ENCODE measurements at places on chromosomes 2 and 18. TPM values are rescaled to one million over a fixed set of nuclear protein-coding genes. Genes with fewer than 3 reads are reported as not detected.

DNA sequence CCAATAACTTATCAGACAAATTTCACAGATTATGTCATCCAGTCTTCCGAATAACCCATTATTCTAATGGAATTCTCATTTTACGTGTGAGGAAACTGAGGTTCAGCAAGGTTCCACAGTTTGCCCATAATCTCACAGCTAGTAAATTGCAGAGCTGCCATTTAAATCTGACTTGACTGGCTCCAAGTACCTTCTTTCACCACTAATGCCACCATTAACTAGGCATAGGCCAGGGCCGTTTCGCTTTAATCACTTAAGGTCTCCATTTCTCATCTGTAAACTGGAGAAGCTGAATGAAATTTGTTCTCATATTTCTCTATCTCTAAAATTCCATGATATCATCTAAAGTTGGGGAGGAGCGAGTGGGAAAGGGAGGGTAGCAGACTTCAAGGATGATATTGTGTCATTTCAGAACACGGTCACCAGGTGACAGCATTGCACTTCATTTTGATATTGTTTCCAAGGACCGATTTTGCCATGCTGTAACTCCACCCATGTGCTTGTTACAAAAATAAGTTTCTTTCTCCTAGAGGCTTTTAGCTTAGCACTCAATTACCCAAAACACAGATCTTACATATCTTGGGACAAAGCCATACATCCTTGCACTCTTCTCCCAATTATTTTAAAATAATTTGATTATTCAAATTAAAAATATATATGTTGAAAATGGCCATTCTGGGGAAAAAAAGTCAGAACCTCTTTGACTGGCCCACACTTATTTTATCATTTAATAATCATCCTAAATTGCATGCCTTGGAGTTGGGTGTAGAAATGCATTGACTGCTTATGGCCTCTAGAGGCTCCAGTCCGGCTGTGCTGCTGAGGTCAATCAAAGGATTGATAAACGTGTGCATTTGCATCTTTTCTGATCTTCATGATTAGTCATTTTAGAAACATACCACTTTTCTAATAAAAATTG lies 123.8 kb downstream of the AKAIN1 start:
- no peak for DNase-seq

DNA sequence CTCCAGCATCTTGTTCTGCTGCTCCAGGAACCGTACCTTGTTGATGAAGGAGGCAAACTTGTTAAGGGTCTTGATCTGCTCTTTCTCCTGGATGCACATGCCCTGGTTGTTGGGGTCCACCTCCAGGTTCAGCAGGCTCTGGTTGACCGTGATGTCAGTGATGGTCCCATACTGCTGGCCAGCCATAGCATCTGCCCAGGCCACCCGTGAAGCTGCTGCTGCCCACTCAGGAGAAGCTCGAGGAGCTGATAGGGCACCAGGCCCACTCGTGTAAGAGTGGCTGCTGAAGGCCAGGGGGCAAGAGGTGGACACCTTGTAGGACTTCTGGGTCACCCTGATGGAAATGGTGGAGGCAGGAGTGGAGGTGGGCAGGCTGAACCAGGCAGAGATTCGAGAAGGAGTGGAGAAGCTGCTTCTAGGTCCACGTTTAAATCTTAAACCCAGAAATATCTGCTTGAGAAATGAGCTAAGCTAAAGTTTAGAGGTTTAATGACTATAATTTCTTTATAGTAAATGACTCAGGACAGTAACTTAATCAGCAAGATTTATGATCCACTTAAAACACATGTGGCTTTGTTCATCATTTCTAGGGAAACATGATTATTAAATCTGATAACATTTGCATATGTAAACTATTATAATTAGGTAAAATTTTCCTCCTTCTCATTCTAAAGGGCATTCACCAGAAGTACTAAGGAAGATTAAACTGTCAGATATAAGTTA lies 358.7 kb upstream of the SETBP1 start:
- DNase-seq, result peak; percentile 30

The DPYSL5 gene
- not detected for total RNA-seq

The KIF1A gene
- total RNA-seq, result 1.5 TPM

The CD8B2 gene
- not detected for total RNA-seq

The PKDCC gene
- total RNA-seq, result 114 TPM

Data from Right ventricle myocardium inferior (tissue), 1 donor.